ENCODE measurements at places on chromosomes 16 and 17. TPM values are rescaled to one million over a fixed set of nuclear protein-coding genes. Genes with fewer than 3 reads are reported as not detected.

Gene SLC52A1
- polyA plus RNA-seq, result not detected

Gene ZNF286A
- polyA plus RNA-seq, result 17.0 TPM

GRCh38 chr17:74219576-74220133 lies 6.3 kb downstream of the TTYH2 start:
- DNase-seq, result no peak

- no peak for DNase-seq
Measured at GRCh38 chr17:9274973-9275372, 253.7 kb downstream of the NTN1 start.

DNA sequence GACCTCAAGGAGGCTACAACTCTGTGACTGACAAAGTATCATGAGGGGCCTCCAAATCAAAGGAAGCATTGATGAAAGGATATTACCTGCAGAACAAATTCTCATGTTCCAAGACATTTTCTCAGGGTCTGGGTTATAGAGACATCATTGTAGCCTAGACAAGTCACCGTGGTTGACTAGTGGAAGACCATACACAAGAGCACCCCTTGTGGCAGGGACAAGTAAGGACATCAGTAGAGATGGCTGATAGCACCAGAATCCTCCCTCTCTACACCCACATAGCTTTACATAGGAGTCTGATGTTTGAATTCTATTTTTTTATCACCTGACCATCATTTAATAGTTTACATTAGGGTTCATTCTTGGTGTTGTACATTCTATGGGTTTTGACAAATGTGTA lies 32.5 kb upstream of the CDH8 start:
- DNase-seq, result no peak

- no peak for DNase-seq
Measured at GRCh38 chr17:82623707-82624106, 24.5 kb downstream of the WDR45B start.

GRCh38 chr16:65786916-65787315 lies 579.6 kb upstream of the CDH5 start:
- no peak for DNase-seq

GRCh38 chr16:69930117-69930776 lies 20.9 kb upstream of the CLEC18A start:
- peak; percentile 31 for DNase-seq

- no peak for DNase-seq
Measured at GRCh38 chr16:28301154-28301553, 8.8 kb downstream of the SBK1 start.

GRCh38 chr16:57643910-57644309 lies 15.5 kb downstream of the ADGRG1 start:
- DNase-seq, result no peak

DNA sequence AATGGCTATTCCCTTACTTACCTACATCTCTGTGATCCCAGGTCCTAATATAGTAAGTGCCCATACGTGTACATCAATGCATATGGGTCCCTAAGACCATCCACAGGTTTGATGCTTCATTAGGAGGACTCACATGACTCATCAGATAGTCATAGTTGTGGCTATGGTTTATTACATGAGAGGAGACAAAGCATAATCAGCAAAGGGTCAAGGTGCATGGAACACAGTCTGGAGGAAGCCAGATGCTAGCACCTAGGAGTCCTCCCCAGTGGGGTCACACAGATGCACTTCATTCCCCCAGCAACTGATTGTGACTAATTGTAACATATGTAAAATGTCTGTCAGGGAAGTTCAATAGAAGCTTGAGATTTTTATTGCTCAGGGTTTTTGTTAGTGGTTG lies 42.8 kb downstream of the PHKB start:
- no peak for DNase-seq

DNA sequence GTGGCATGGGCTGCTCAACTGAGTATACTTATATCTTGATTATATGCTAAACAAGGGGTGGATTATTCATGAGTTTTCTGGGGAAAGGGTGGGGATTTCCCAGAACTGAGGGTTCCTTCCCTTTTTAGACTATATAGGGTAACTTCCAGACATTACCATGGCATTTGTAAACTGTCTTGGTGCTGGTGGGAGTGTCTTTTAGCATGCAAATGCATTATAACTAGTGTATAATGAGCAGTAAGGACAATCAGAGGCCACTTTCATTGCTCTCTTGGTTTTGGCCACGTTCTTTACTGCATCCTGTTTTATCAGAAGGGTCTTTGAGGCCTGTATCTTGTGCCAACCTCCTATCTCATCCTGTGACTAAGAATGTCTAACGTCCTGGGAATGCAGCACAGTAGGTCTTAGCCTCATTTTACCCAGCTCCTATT lies 12.0 kb downstream of the PRR11 start:
- DNase-seq, result no peak

Gene TMEM235
- not detected for polyA plus RNA-seq

DNA sequence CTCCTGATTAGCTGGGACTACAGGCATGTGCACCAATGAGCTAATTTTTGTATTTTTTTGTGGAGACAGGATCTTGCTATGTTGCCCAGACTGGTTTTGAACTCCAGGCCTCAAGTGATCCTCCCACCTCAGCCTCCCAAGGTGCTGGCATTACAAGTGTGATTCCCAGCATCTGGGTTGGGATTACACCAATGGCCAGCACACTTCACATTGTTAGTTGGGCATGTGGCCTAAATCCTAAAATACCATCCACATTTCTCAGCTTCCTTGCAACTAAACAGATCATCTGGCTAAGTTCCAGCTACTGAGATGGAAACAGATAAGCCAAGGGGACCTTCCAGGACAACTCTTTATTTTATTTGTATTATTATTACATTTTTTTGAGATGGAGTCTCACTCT lies 9.9 kb downstream of the RABEP2 start:
- DNase-seq, result no peak

GRCh38 chr17:75566416-75566815 lies 21.2 kb upstream of the MYO15B start:
- DNase-seq, result no peak

DNA sequence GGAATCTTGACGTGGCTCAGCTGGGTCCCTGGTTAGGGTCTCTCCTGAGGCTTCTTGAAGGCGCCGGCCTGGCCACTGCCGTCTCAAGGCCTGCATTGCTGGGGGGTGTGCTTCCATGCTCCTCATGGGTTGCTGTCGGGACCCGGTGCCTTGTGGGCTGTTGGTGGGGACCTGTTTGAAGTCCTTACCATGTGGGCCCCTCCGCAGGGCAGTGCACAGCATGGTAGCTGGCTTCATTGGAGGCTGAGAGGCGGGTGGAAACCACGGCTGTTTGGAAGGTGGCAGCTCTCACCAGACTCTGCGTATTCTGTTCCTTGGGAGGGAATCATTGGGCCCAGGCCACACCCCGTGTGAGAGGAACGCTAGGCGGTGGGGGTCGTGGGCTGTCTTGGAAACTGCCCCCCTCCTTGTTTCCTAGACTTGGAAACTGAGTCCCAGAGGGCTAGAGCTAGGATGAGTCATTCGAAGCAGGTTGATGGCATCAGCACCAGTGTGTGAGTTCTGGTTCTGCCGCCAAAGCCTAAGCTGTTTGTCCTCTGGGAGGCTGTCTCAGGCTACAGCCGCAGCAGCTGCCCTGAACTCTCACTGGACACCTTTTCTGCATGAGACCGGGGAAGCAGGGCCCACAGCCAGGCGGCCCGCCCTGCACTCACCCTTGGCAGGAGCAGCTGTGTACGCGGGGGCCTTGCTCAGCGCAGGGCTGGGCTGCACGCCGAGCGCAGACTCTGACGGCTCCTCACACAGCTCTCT lies 35.2 kb downstream of the ZNF750 start:
- no peak for DNase-seq

- DNase-seq, result no peak
Measured at GRCh38 chr17:17676752-17677151, 4.5 kb upstream of the RAI1 start.

DNA sequence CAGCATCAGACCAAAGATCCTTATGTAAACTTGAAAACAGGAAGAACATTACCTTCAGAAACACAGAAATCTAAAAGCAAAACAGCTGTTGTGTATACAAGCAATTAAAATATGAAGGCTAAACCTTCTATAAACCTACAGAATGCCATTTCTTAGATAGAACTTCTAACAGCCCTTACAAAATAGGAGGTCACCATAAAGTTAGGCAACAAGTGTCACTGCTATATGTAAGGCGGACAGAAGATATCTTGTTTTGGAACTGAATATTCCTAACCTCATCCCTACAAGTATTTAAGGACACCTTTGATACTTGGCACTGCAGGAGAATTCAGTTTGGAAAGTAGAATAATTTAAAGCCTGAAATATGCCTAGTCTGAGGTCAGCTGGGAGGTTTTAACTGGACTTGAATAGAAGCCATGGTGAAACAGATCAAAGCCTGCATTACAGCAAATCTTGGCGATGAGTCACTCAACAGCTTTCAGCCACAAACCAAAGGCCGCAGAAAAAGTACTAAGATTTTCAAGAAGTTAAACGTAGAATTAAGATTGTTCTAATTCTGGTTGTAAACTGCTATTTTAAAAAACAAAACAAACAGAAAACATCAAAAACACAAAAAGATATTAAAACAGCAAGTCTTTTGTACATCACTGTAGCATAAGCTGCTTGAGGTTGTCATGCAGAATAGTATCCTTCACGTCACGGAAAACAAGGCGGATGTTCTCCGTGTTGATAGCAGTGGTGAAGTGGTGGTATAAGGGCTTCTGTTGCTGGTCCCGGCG lies 42.7 kb downstream of the GNA13 start:
- no peak for DNase-seq

GRCh38 chr17:74181341-74181740 lies 22.1 kb upstream of the RPL38 start:
- no peak for DNase-seq

DNA sequence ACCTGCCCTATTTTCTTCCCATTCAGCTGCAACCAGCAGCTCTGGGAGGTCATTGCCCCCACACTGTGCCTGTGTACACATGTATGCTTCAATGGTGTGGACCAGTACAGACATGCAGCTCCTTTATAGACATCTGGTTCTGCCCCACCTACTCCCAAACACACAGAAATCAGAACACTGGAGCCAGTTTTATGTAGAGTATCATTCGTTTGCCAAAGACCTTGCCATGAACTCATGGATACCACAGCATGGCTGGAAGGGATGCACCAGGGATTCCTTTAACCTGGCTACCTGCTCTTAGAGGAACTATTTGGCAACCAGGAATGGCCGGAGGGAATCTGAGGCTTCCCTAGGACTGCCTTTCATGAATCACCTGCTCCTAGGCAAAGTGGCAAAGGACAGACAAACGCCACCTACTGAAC lies 60.4 kb downstream of the ZFHX3 start:
- no peak for DNase-seq

DNA sequence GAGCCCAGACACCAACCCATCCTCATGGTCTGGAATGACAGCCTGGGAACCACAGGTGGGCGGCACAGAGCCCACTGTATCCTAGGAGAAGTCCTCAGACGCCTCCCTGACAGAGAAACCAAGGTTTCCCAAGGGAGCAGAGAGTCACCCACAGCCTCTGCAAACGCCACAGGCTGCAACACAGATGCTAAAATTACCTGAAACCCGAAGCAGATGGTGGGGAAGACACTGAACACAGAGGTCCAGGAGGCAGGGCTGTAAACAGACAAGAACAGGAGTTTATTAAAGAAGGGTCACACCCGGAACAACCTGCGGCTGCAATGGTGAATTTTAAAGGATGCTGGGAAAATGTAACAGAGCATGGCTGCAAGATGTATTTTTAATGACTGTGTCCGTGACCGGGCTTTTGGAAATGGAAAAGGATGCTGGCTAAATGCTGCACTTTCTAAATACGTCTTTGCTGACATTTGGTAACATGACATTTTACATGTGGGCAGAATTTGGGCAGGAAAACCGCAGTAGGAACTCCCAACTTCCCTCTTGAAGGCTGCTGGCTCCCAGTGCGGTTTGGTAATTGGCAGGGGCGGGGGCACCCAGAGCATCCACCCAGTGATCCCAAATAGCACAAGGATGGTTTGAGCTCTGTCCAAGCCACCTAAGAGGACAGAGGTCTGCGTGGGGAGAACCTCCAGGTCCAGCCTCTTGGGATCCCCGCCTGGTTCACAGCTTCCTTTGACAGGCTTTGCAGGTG lies 13.1 kb downstream of the SLC38A8 start:
- DNase-seq, result no peak

DNA sequence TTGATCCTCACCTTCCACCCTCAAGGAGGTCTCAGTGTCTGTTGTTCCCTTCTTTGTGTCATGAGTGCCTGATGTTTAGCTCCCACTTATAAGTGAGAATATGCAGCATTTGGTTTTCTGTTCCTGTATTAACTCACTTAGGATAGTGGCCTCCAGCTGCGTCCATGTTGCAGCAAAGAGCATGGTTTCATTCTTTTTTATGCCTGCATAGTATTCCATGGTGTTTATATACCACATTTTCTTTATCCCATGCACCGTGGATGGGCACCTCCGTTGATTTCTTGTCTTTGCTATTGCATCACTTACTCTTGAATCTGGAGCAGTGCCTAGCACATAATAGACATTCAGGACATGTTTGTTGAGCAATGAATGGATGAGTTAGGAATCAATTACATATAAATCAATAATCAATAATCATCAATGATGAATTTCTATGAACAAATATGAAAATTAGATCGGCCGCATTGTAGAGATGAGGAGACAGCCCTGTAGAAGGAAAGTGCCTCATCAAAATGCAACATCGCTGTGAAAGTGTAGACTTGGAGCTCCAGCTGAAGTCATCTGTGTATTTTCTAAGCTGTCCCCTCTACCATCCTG lies 129.5 kb downstream of the PRKCB start:
- no peak for DNase-seq

Gene AGRP
- polyA plus RNA-seq, result not detected

DNA sequence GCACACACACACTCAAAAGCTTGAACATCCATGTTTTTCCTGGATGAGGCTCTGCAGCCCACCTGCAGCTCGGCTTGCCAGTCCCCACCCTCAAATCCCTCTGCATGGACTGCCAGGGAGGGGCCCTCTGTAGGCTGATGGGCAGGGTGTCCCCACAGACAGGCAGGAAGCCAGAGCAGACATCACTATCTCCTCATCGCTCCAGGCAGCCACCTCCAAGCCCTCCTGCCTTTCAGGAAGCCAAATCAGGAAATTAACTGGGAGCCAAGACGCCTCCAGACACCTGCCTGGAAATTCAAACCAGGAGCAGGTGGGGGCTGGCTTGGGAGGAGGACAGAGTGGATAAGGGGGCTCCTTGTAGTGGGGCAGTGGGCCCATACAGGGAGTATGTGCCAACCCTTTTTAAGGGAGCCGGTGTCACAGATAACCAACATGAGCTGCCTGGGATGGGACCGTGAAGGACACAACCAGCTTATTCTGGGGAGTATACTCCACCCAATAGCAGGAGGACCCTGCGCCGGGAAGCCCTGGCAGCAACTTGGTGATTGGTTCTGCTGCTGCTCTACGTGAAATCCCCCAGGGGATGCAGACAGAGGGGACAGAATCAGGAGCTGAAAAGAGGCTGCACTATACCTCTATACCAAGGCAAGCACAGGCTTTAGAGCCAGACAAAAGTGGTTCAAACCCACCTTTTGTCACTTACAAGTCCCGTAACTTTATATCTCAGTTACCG lies 139.1 kb downstream of the CCT6B start:
- no peak for DNase-seq

Gene ZNF385C
- 0.21 TPM for polyA plus RNA-seq
